ENCODE measurements at places on chromosomes 2 and 18.

- no peak for DNase-seq
These were observed 943.3 kb upstream of the FANCL start for GRCh38 chr2:59184276-59185020.

DNA sequence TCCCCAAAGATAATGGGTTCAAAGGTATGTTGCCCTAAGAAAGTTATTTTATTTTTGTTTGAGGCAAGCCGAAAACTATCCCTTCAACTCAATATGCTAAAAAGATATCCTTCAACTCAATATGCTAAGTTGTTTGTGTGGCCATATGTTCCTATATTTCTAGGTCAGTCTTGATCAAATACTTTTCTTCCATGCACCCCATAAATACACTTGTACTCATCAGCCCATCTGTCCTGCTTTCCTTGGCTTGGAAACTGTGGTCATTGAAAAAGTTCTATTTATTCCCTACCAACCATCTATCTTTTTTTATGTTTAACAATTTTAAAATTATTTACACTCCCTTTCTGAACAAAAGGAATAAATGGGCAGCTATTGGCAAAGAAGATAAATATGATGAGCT, 447.7 kb downstream of the NRXN1 start:
- DNase-seq, result no peak

- peak; percentile 56 for DNase-seq
These were observed 40.1 kb downstream of the KCTD18 start for GRCh38 chr2:200469708-200470211.

- DNase-seq, result no peak
These were observed 91.3 kb downstream of the TNS1 start for GRCh38 chr2:217911283-217912097.

DNA sequence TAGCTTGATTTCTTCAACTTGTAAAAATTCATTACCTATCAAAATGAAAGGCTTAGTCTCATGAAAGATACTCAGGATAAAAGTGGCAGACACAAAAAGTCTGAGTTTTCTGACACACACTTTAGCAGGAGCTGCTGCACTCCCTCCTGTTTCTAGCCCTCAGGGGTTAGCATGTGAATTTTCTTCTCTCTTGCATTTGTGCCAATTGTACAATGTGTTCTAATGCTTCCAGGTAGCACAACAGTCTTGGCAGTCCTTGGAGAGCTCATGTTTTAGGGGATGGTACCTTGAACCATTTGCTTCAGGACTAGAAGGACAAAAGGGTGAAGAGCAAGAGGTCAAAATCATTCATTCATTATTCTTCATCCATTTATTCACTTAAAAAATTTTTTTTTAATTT, 316.8 kb downstream of the AFF3 start:
- no peak for DNase-seq

DNA sequence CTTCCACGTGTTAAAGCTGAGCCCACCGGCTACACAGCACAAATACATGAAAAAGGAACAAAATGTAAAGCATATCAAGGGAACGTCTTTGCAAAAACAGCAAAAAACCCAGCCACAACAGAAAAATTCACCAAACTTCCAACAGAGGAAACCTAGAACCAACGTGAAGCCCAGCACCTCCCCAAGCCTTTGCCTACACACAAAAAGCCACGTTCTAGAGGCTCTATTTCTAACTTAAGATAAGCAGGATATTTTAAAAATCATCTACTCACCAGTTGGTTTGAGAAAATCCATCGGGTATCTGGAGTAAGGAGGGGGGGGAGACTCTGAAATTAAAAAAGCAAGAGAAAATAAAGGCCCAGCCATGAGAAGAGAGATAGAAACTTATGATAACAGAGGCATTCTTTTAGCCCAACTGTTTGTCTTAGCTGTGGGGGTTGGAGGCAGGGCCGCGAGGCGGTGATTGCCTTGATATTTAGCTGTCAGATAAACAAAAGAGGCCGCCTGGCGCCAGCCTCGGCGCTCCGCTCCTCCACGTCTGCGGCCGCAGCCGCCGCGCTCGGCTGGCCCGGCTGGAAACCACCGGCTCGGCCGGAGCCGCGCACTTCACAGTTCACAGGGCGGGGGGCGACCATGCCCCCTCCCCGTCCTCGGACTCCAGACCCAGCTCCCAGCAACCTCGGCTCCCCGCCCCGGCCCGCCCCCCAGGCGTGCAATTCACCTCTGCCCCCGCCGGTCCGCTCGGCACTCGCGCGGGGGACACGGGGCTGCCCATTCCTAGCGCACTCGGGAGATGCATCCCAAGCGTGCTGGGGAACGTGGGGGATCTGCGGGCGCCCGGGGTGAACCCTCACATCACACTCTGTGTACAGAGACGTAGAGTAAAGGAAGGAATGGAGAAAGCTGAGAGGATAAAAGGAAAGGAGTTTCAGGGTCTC, 2.4 kb downstream of the SMAD7 start:
- no peak for DNase-seq

GRCh38 chr2:114754907-114755563, 312.6 kb downstream of the DPP10 start:
- no peak for DNase-seq

DNA sequence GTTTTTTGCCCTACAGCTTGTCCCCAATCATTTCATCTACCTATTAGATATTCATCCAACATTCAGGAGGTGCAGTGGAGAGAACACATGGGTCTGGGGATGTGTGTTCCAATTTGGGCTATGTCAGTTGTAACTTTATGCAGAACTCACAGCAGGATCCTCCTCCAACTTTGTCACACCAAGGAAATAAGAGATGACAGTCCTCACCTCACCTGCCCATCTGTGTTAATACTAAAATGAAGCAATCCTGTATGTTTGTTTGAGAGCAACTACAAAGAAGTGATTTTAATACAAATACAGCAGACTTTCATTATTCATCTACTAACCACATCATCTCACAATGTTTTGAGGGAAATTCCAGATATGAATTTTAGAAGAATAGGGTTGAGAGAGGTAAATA, 126.7 kb downstream of the ARHGAP15 start:
- no peak for DNase-seq

DNA sequence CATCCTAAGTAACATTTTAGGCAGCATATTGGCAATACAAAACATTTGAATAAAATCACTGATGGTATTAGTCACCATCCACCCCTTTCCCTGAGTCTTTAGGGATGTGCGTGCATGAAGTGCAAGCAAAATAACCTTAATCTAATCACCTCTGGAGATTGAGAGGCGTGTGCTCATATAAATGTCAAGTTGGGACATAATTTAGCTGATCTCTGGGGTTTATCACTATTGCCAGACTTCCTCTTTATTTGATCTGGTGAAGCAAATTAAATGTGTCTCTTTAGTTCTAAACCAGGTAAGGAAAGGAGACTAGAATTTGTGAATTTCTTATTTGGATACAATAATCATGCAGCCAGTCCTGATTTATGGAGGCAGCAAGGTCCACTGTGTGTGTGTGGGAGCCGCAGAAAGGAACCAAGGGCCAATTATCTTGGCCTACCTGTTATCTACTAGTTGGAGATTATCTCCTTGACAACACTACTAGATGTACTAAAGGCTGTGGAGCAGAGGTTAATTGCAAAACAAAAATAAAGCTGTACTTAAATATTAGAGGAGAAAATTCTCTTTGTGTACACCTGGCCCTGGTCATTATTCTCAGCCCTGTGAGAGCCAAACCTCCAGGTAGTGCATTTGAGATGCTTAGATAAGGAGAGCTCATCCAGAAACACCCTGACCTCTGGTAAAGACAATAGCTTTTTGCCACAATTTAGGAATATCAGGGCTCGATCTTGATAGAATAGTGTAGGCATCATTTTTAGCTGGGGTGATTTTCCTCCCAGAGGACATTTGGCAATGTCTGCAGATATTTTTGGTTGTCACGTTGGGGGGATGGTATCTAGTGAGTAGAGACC, 78.2 kb downstream of the HRH4 start:
- no peak for DNase-seq

- no peak for DNase-seq
These were observed 100.0 kb upstream of the HDAC4 start for GRCh38 chr2:239500574-239501550.

- DNase-seq, result no peak
These were observed 42.3 kb downstream of the FAM124B start for GRCh38 chr2:224359569-224359968.

- DNase-seq, result no peak
These were observed 3.4 kb upstream of the FAHD2A start for GRCh38 chr2:95399061-95399460.

- no peak for DNase-seq
These were observed 70.0 kb downstream of the DPP4 start for GRCh38 chr2:162004031-162004430.

DNA sequence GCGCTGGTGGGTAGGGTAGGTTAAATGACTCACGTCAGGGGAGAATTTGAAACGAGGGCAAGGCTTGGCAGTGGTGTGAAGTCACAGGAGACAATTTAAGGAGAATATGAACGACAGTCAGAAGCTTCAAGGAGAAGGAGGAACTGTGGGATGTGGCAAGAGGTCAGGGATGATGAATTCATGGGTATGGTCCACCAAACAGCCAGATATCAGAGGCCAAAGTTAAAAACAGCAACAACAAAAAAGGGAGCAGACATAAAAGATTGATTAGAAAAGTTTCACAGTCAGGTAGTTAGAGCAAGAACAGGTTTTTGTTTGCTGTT, 1.4 kb upstream of the ZNF396 start:
- no peak for DNase-seq

Measured in nucleus accumbens (tissue), 56 donors.